Stimulated activated CD8-positive, alpha-beta memory T cell treated with anti-CD3 and anti-CD28 coated beads, Interleukin-2, amount 100 ng/mL, for 1 hour (primary cell): ENCODE measurements at places on chromosomes 6 and 20.

GRCh38 chr20:51327251-51327841 is 215.2 kb downstream of the NFATC2 start:
- no peak for DNase-seq

DNA sequence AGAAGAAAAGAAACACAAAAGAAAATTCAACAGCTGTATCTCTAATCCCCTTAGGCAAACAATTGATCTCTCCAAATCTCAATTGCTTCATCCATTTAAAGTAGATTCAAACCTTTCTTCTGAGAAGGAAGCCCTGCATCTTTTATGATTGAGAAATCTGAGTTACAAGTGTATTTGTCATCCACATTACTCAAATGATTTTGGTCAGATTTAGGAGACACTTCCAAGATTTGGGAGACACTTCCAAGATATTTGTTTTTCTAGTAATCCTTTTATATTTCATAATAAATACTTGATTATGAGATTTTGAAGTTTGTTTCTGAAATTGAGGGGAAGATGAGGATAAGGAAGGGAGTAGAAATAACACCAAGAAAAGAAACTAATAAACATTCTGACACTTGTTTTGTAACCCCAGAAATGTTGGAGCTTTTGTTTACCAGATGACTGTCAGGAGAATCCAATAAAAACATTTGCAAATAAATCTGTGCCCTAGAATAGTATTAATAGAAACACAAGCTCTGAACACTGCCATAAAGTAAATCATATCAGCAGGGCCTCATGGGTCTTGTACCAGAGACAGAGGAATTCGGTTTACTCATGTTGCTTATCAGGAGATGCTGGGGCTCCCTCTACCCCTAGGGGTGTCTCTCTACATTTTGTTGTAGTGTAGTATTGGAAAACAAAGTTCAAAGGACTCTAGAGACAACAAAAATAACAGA is 314.3 kb upstream of the NT5E start:
- DNase-seq = no peak

- DNase-seq = no peak
These were observed 139.0 kb downstream of the PRDM13 start for GRCh38 chr6:99745651-99746050.

DNA sequence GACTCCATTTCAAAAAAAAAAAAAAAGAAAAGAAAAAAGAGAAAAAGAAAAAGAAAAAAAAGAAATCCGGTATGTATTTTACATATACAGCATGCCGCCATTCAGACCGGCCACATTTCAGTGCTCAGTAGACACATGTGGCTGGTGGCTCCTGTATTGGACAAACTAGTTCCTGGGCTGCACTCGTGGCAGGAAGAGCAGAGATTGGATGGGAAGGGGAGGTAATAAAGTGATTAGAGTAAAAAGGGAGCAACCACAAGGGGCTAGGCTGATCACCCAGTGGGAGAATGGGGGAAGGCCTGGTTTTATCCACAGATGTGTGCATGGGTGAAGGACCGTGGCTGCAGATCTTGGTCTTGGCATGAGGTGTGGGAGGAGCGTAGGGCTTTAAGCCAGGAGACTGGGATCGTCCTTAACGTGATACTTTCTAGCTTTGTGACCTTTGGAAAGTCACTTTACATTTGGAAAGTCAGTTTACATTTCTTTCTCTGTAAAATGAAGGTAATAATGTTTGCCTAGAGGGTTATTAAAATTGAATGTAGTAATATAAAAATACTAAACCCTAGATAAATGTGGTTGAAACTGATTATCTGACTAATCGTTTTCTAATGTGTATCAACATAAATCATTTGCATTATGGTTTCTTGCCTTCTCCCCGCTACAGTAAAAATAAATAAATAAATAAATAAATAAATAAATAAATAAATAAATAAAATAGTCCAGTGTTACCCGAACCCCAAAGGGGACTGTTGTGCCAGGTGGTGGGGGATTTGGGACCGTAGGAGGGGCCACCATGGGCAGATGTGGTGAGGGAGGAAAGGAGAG is 869 bp upstream of the TRIM15 start:
- no peak for DNase-seq

- DNase-seq = no peak
These were observed 272.9 kb upstream of the KCNQ5 start for GRCh38 chr6:72348926-72349325.

GRCh38 chr6:110468731-110469130 is 7.7 kb downstream of the SLC22A16 start:
- no peak for DNase-seq

- DNase-seq = no peak
These were observed 639.6 kb downstream of the EPHA7 start for GRCh38 chr6:92779746-92780145.

GRCh38 chr6:139569566-139569965 is 195.1 kb upstream of the CITED2 start:
- no peak for DNase-seq

DNA sequence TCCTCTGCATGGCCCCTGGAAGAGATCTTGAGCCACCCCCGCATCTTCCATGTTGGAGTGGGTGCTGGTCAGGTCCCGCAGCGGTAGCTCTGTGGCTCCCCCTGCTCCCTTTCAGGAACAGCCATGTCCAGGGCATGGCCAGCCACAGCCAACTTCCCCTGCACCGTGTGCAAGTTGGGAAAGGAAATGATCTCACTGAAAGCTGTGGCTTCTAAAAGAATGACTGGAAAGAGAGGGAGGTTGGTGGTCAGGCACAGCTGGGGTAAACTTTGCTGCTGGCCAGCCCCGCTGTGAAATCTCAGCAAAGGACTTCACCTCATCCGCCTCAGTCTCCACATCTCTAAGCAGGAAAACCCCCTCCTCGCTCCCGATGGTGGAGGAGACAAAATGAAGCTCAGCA is 153.6 kb upstream of the CST7 start:
- no peak for DNase-seq

DNA sequence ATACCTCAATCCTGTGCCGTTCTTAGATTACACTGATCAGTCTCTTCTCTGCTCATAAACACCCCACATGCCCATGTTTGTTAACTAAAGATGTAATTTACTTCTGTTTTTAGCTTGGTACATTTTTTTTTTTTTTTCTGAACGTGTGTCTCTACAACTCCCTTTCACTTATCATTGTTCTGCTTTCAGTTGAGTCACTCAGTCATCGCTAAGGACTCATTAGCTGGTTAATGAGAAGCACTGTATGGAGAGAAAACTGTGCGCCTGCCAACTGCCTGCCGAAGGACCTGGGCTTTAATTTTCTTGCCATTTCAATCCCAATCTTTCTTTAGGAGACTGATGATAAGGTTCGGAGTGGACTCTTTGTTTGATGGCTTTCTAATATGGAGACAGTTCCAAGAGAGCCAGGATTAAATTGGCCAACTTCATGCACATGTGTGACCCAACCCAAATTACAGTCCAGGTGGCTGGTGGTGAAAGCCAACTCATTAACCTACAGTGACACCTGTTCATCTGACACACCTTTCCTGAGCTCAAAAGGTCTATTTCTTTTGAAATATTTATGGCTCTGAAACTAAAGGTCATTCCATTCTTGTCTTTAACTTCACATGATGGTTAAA is 334.1 kb downstream of the BCKDHB start:
- DNase-seq = no peak

DNA sequence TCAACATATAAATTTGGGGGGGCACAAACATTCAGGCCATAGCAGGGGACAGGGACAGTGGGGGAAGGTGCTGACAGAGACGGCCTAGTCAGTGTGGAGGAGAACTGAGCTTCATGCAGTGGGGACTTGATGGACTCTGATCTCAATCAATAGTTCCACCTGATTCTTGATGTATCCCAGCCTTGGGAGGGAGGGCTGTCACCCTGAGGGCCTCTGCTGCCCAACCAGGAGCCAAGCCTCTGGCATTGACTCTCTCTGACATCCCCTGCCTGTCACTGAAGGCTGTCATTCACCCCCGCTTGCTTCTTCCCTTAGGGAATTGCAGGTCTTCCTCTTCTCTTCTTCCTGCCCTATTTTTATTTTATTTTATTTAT is 180.6 kb upstream of the TAB2 start:
- no peak for DNase-seq

- no peak for DNase-seq
These were observed 2.0 kb downstream of the ARFGAP1 start for GRCh38 chr20:63274381-63275228.

GRCh38 chr6:43738267-43738676 is 31.7 kb upstream of the VEGFA start:
- DNase-seq = no peak

DNA sequence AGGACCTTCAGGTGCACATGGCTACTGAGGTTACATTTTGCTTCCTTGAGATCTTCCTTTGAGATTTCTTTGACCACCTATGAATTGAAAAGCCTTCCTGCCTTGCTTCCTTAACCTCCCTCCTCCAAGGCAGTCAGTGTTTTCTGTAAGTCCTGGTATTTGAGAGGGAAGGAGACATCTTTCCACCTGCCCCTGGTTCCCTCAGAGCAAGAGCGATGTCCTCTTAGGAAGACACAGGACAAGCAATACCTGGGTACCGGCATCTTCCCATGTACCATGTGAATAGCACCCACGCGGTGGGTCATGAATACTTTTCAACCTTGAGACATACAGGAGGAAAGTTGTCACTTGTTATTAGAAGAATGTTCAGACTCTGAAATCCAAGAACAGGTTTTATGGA is 37.1 kb downstream of the GINS1 start:
- DNase-seq = no peak

DNA sequence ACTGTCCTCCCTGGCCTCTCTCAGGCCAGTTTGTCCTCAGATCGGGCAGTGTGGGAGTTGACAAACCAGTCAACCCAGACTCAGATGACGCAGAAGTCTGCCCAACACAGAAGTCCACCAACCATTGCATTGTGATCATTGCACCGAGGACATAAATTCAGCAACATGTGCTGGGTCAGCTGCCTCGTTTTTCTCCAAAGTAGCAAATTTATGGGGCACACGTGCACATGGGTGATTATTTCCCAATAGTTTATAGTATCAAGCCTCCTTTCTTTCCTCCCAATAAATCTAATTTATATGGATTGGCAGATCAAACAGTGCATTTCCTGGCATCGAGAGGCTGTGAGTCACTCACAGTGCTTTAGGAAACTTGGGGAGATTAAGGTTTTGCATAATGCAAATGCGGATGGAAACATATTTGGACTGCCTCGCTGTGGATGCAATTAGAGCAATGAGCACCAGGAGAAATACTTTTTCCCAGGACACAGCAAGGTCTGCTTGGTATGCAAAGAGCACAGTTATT is 413.7 kb upstream of the SULF2 start:
- no peak for DNase-seq

DNA sequence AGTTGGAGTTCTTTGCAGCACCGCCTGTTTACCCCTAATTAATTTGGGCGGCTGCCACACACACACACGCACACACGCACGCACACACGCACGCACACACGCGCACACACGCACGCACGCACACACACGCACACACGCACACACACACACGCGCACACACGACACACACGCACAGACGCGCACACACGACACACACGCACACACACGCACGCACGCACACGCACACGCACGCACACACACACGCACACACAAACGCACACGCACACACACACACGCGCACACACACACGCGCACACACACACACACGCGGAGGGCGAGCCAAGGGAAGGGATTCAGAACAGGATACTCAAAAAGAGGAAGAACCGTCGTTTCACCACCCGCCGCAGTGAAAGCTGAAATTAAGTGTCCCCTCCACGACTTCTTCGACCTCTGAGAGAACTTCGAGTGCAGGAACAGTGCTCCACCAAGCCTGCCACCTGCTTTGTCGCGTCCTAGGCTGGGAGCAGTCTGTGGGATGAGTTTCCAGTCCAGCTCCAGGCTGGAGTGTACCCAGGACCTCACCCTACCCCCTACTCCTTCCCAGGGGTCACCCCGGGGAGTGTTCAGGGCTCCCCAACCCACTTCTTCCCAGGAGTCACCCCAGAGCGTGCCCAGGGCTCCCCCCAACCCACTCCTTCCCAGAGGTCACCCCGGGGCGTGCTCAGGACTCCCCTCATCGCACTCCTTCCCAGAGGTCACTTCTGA is 1.1 kb downstream of the RNASET2 start:
- DNase-seq = no peak

DNA sequence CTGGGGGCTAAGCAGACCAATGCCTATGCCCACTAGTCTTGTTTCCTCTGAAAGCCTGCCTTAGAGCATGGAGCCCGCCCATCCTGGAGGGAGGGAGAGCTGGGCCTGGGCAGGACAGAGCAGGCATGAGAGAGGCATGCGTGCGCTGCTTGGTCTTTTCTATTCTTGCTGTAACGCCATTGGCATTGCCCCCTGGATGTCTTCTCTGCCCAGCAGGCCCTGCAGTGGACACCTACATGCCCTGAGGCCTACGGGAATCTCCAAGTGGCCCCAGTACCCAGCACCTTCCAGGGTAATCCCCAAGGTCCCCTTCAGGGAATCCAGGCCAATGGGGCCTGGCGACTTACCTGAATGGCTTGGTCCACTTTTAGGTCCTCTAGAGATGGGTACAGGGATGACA is 8.9 kb downstream of the SDCBP2 start:
- DNase-seq = no peak

- no peak for DNase-seq
These were observed 216.6 kb upstream of the UFL1 start for GRCh38 chr6:96304997-96305396.

DNA sequence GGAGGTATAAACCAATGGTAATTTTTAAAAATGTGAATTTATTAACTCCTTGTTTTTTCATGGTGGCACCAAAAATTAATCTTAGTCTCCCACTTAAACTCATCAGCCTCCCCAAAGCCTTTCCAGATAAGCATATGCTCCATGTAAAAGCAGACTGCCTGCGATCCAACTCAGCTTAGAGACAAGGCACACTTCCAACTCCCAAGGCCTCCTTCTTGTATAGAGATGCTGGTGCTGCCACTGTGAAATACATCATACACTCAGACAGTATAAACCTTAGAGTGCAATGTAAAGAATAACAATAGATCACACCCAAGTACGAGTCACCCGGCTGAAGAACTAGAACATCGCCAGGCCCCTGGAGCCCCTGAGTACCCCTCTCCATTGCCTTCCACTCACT is 2.0 kb downstream of the ANKRD6 start:
- no peak for DNase-seq

- DNase-seq = no peak
These were observed 27.0 kb upstream of the ETV7 start for GRCh38 chr6:36414481-36414880.

GRCh38 chr6:44580901-44581300 is 193.4 kb downstream of the CDC5L start:
- no peak for DNase-seq

GRCh38 chr6:152634773-152635172 is 2.4 kb downstream of the SYNE1 start:
- DNase-seq = peak; percentile 16

- no peak for DNase-seq
These were observed 69.7 kb upstream of the TOX2 start for GRCh38 chr20:43844778-43845614.

GRCh38 chr20:43798291-43799149 is 71.7 kb upstream of the GTSF1L start:
- no peak for DNase-seq

- no peak for DNase-seq
These were observed 4.0 kb upstream of the RIPOR3 start for GRCh38 chr20:50695135-50695872.

DNA sequence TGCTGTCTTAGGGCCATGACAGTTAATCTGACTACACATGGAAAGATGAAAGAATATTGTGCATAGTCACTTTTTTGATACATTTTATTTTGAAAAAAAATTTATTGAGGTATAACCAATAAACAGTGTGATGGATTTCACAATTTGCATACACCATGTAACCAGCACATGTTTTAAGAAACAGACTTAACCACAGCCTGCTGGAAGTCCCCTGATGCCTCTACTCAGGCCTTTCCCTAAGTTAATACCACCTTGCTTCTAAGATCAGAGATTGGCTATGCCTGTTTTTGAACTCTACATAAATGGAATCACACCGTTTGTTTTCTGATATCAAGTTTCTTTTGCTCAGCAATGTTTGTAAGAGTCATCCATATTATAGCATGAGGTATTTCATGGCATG is 136.3 kb downstream of the CFAP61 start:
- no peak for DNase-seq
